GM23248 (cell line): ENCODE measurements at places on chromosomes 5 and 9. TPM values are rescaled to one million over a fixed set of nuclear protein-coding genes. Genes with fewer than 3 reads are reported as not detected.

The NMRK1 gene
- 14.4 and 16.6 TPM in 2 replicates for total RNA-seq

The KCTD16 gene
- 0.65 and 1.0 TPM in 2 replicates for total RNA-seq

The EQTN gene
- total RNA-seq, result not detected in 2 replicates

The CCNI2 gene
- total RNA-seq, result not detected in 2 replicates

The CAMK2A gene
- 0.43 and 0.51 TPM in 2 replicates for total RNA-seq

The NEURL1B gene
- total RNA-seq, result 0.38 and 1.8 TPM in 2 replicates
